ENCODE measurements at places on chromosomes 4 and X. TPM values are rescaled to one million over a fixed set of nuclear protein-coding genes. Genes with fewer than 3 reads are reported as not detected.

Gene STAP1
- total RNA-seq, result not detected

Gene FAM47A
- not detected for total RNA-seq

Gene MSANTD1
- 0.33 TPM for total RNA-seq

Gene PPP1R2C
- not detected for total RNA-seq

Gene SMIM10
- total RNA-seq, result 9.8 TPM

Gene NPY2R
- total RNA-seq, result 0.12 TPM

Gene CABS1
- not detected for total RNA-seq

Gene DDX53
- total RNA-seq, result not detected

Gene UGT2B15
- not detected for total RNA-seq

Gene GAGE2A
- total RNA-seq, result not detected

Gene FAM184B
- not detected for total RNA-seq

Gene GABRE
- total RNA-seq, result 11.7 TPM

Gene RASGEF1B
- 9.2 TPM for total RNA-seq

Gene IL21
- total RNA-seq, result not detected

Gene ARL9
- not detected for total RNA-seq

Gene PLXNB3
- 9.2 TPM for total RNA-seq

Gene MAGED4B
- 4.3 TPM for total RNA-seq

Gene YTHDC1
- 64.1 TPM for total RNA-seq

Gene MAGIX
- total RNA-seq, result 16.6 TPM

Gene PDLIM3
- total RNA-seq, result 314 TPM

Gene PWWP3B
- total RNA-seq, result 9.3 TPM

Gene MTTP
- 0.96 TPM for total RNA-seq

Gene RTL9
- total RNA-seq, result 0.32 TPM

Gene KIAA1210
- 0.12 TPM for total RNA-seq

Gene CTAG1B
- total RNA-seq, result not detected

Gene GLRA3
- total RNA-seq, result not detected

Gene SLC6A8
- 107 TPM for total RNA-seq

Gene CLRN2
- total RNA-seq, result not detected

Gene STPG2
- total RNA-seq, result 0.74 TPM

Gene MAP9
- total RNA-seq, result 12.2 TPM

Gene TMPRSS11F
- total RNA-seq, result not detected

Gene EVC
- total RNA-seq, result 11.7 TPM

Gene MTHFD2L
- 10.6 TPM for total RNA-seq

Gene ADRA2C
- total RNA-seq, result 3.4 TPM

Gene GUCY1B1
- 9.6 TPM for total RNA-seq

Gene NUDT9
- total RNA-seq, result 33.5 TPM

Gene PNMA5
- total RNA-seq, result not detected

Gene DOCK11
- total RNA-seq, result 6.0 TPM

Gene OPRPN
- total RNA-seq, result not detected

Gene SATL1
- 0.09 TPM for total RNA-seq

Gene ARAF
- total RNA-seq, result 70.9 TPM

Gene FAM9B
- total RNA-seq, result not detected
